ENCODE measurements at places on chromosomes 5 and 9.

DNA sequence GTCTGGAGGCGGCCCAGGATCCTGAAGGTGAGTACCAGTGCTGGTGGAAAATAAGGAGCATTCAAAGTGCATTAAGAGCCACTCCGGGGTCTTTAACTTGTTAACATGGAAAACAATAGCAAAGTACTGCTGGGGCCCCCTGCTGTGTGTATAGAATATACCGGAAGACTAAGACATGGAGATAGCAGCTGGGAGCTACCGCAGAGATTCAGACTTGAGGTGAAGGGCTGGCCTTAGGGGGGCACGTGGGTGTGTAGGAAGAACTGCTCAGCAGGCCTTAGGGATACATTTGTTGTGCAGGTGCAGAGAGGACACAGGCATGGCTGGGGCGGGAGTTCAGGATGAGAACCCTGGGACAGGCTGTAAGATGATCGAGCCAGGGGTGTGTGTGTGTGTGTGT, 1.2 kb upstream of the DMRT1 start:
- peak overlapping the region; percentile 54 for H3K4me3 ChIP-seq
- H3K27ac ChIP-seq, result no peak overlapping the region
- peaks cover 54% of the 10 kb centered on the region for H3K27me3 ChIP-seq
- no peak for DNase-seq

DNA sequence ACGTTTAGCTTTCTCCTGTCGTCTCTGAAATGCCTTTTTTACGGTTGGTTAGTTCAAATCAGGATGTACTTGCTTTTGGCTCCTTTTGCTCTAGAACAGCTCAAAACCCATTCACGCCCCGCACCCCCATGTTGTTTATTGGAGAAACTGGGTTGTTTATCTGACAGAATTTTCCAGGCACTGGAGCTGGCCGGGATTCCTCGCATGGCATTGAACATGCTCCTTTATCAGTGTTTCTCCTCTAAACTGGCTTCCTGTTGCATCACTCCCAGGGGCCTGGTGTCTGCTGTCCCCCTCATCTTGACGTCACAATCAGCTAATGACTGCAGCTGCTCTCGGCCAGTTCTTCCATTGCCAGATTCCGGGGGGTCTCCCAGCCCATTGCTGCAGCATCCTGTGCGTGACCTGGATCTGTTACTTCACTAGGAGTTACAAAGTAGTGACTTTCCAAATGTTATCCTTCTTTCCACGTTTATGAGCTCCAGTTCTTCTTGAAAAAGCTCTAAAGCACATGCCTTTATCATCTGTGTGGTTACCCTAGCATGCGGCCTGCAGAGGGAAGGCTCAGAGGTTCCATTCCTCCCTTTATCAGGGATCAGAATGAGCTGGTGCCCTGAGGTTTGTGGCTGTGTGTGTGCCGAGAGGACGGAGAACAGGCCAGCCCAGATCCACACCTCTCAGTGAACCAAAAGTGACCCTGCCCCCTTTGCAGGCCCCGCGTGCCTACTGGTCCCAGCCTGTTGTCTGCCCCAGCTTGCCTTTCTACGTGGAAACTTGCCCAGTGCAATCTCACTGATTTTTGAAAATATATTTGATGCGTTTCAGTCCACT, 27.5 kb downstream of the FAM163B start:
- peaks cover 3% of the 10 kb centered on the region for H3K36me3 ChIP-seq
- DNase-seq, result no peak
- no peak overlapping the region for H3K4me3 ChIP-seq
- H3K4me1 ChIP-seq, result peaks cover 2% of the 10 kb centered on the region
- H3K27ac ChIP-seq, result no peak overlapping the region
- H3K27me3 ChIP-seq, result peaks cover 65% of the 10 kb centered on the region

- no peaks in the 10 kb centered on the region for H3K4me1 ChIP-seq
- no peak overlapping the region for H3K4me3 ChIP-seq
- H3K27me3 ChIP-seq, result no peaks in the 10 kb centered on the region
- no peak overlapping the region for H3K27ac ChIP-seq
- DNase-seq, result no peak
Observed at GRCh38 chr5:126938466-126938865, 91.9 kb downstream of the MARCHF3 start.

- H3K4me3 ChIP-seq, result peak overlapping the region; percentile 25
- no peaks in the 10 kb centered on the region for H3K36me3 ChIP-seq
- H3K27me3 ChIP-seq, result no peaks in the 10 kb centered on the region
- DNase-seq, result no peak
- H3K27ac ChIP-seq, result peak overlapping the region; percentile 3
Observed at GRCh38 chr9:34171753-34172535, 6.9 kb upstream of the UBAP1 start.

GRCh38 chr5:78660401-78660800, 11.8 kb upstream of the LHFPL2 start:
- no peak for DNase-seq
- no peak overlapping the region for H3K27ac ChIP-seq
- no peaks in the 10 kb centered on the region for H3K36me3 ChIP-seq
- no peak overlapping the region for H3K4me3 ChIP-seq
- peaks cover 16% of the 10 kb centered on the region for H3K27me3 ChIP-seq

DNA sequence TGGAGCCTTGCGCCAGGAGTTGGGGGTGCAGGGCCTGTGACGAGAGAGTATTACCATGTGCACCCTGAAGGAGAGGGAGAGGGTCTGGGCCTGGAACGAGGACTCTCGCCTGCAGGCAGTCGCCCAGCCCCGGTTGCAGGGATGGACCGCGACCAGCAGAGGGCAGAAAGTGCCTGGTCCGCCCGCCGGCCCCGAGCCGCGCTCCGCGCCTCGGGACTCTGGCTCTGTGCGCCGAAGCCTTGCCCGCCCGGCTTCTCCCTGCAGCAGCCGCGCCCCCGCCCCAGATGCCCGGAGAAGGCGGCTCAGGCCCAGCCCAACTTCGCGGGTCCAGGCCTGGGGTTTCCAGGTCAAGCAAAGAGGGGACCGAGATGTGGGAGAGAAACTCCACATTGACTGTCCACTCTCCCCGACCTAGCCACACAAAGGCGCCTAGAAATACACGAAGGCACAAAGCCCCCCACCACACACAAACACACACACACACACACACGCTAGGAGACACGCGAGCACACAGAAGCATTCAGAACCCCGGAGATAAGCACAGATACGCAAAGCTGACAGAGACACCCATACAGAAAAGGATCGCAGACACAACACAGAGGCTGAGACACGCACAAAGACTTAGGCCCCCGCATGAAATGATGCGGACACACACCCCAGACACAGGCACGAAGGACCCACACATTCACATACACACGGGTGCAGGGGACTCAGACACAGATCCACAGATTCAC, 2.0 kb upstream of the LMX1B start:
- peak overlapping the region; percentile 68 for H3K27ac ChIP-seq
- peaks cover 21% of the 10 kb centered on the region for H3K4me1 ChIP-seq
- DNase-seq, result peak; percentile 44
- peaks cover 3% of the 10 kb centered on the region for H3K36me3 ChIP-seq
- peak overlapping the region; percentile 90 for H3K4me3 ChIP-seq

- peaks cover 51% of the 10 kb centered on the region for H3K27me3 ChIP-seq
- H3K36me3 ChIP-seq, result peaks cover 9% of the 10 kb centered on the region
- no peak overlapping the region for H3K4me3 ChIP-seq
- H3K4me1 ChIP-seq, result peaks cover 11% of the 10 kb centered on the region
Observed at GRCh38 chr9:2857564-2858198, 13.8 kb upstream of the PUM3 start.

GRCh38 chr5:134945041-134945440, 22.7 kb upstream of the CATSPER3 start:
- H3K27ac ChIP-seq, result no peak overlapping the region
- no peak for DNase-seq
- peaks cover 2% of the 10 kb centered on the region for H3K4me1 ChIP-seq
- H3K36me3 ChIP-seq, result no peaks in the 10 kb centered on the region
- H3K4me3 ChIP-seq, result no peak overlapping the region

DNA sequence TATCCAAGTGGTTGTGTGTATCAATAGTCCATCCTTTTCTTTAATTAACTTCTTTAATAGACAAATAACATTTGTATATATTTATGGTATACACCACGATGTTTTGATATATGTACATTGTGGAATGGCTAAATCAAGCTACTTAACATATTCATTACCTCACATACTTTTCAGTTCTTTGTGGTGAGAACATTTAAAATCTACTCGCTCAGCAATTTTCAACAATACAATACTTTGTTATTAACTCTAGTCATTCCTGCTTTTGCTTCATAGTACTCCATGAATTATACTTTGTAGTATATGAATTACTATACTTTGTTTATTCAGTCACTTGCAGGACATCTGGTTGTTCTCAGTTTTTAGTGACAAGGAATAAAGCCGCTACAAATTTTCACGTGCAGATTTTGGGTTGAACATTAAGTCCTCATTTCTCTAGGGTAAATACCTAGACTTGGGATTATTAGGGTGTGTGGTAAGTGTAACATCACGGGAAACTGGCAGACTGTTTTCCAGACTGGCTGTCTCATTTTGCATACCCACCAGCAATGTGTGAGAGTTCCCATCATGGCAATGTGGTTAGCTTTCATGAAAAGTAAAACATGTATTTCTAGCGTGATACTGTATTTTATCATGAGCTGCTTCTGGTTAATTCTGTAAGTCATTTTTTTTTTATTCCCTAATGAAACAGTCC, 354.4 kb upstream of the WWC1 start:
- H3K4me3 ChIP-seq, result no peak overlapping the region
- no peaks in the 10 kb centered on the region for H3K4me1 ChIP-seq
- DNase-seq, result no peak
- H3K27ac ChIP-seq, result no peak overlapping the region

DNA sequence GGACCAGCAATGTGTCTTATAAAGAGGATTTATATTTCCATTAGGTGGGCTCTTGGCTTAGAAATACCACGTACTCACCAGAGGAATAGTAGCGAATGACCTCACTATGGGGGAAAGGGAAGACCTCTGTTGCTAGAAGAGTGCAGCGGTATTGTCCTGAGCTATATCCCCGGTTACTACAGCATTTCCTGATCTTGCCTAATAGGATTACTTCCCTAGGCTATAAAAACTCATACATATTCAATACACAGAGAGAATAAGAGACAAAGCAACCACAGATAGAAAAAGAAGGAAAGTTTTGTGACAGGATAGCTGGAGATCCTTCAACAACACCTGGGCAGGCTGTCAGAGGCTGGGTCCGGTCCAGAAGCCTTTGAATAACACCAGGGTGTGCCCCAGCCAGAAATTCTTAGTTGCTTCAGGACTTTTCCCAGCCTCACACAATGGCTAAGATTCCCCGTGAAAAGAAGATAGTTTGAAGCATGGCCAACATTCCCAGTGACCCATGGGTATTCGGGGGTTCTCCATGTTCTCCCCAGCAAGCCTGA, 85.4 kb downstream of the TRIM36 start:
- no peaks in the 10 kb centered on the region for H3K4me1 ChIP-seq
- no peak for DNase-seq
- no peak overlapping the region for H3K4me3 ChIP-seq
- no peaks in the 10 kb centered on the region for H3K36me3 ChIP-seq
- H3K27me3 ChIP-seq, result peaks cover 40% of the 10 kb centered on the region

- no peak overlapping the region for H3K4me3 ChIP-seq
- peaks cover 25% of the 10 kb centered on the region for H3K27me3 ChIP-seq
- peaks cover 2% of the 10 kb centered on the region for H3K4me1 ChIP-seq
- no peaks in the 10 kb centered on the region for H3K36me3 ChIP-seq
- DNase-seq, result no peak
Observed at GRCh38 chr9:124815601-124816000, 37.7 kb upstream of the WDR38 start.

DNA sequence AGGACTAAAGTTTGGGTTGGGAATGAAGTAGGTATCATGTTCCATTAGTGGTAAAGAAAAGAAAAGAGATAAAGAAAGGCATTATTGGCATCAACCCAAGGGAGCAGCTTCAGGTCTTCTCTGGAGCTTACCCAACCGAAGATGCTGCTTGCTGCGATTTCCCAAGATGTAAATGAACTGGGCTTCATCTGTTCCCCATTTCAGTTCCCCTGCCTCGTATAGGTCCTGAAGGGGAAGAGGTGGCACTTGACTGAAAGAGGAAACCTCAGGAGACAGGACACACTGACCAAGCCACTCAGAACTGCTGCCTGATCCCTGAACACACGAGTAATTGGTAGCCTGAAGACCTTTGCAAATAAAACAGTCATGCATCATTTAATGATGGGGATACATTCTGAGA, 24.6 kb downstream of the ANXA6 start:
- peaks cover 52% of the 10 kb centered on the region for H3K4me1 ChIP-seq
- no peaks in the 10 kb centered on the region for H3K27me3 ChIP-seq
- DNase-seq, result no peak
- H3K4me3 ChIP-seq, result no peak overlapping the region
- H3K36me3 ChIP-seq, result peaks cover 28% of the 10 kb centered on the region

GRCh38 chr5:128637031-128637430, 99.0 kb upstream of the FBN2 start:
- no peaks in the 10 kb centered on the region for H3K36me3 ChIP-seq
- H3K27me3 ChIP-seq, result no peaks in the 10 kb centered on the region
- no peak for DNase-seq
- no peaks in the 10 kb centered on the region for H3K4me1 ChIP-seq
- no peak overlapping the region for H3K27ac ChIP-seq

- H3K27me3 ChIP-seq, result peaks cover 35% of the 10 kb centered on the region
- H3K4me3 ChIP-seq, result no peak overlapping the region
- H3K27ac ChIP-seq, result no peak overlapping the region
- peaks cover 9% of the 10 kb centered on the region for H3K4me1 ChIP-seq
- DNase-seq, result no peak
Observed at GRCh38 chr9:133261103-133261752, 13.8 kb downstream of the ABO start.

- H3K36me3 ChIP-seq, result no peaks in the 10 kb centered on the region
- no peak for DNase-seq
- no peak overlapping the region for H3K4me3 ChIP-seq
- H3K27me3 ChIP-seq, result peaks cover 18% of the 10 kb centered on the region
- H3K27ac ChIP-seq, result no peak overlapping the region
- H3K4me1 ChIP-seq, result no peaks in the 10 kb centered on the region
Observed at GRCh38 chr9:69785757-69786156, 25.9 kb upstream of the PTAR1 start.

DNA sequence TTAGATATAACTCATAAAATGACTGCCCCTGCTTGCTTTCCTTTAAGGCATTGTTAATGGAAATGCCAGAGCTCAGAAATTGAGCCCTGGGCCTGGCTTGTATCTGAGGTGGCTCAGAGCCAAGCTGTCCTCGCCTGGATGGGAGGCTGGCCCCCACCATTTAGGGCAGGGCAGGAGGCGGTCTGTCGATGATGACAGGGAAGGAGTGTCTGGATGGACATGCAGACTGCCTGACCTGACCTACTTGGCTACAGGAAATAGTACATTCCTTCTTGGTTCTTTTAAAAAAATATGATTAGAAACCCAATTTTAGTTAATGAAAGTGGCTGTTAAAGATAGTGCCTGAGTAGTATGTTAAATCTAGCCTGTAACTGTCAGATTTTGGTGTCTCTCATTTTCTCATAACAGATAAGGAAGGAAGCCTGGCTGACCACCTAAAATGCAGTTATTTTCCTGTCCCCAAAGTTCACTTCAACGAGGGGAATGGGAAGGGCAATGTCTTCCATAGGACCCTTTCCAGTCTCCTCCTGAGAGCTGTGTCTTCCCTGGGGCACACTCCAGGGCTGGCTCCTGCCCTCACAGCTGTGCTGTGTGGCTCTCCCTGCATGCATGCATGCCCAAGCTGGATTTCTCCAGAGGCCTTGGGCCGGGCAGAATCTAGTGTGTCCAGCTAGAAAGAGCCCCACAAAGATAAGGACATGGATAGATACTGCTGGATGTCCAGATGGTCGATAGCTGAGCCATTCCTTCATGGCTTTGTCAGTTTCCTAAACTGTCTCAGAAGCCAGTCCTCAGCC, 42.3 kb downstream of the MACROH2A1 start:
- peaks cover 8% of the 10 kb centered on the region for H3K4me1 ChIP-seq
- H3K4me3 ChIP-seq, result no peak overlapping the region
- H3K27me3 ChIP-seq, result no peaks in the 10 kb centered on the region
- DNase-seq, result no peak
- H3K36me3 ChIP-seq, result peaks cover 4% of the 10 kb centered on the region

Measured in T-helper 17 cell (primary cell).